ENCODE measurements at places on chromosomes 11 and 22.
A peak's percentile ranks its signal among the peaks of the same experiment; 100 is the strongest.

DNA sequence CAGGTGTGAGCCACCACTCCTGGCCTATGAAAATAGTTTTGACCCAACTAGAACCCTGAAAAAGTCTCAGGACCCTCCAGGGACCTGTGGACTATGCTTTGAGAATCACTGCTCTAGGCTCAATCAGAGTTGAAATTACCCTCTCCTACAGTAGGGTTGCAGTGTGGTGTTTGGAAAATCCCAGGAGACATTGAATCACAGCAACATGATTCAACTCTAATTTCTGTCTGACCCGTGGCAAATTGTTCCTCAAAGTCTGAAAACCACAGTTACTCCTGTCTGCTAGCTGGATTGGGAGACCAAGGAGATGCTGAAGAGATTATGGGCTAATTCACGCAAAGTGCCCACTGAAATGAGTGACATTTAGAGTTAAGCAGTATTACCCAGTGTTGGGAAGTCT lies 5.4 kb upstream of the MTMR3 start:
- peak; percentile 27 for DNase-seq

- no peak for DNase-seq
Measured at GRCh38 chr22:47564158-47564450, 801.7 kb downstream of the TBC1D22A start.

DNA sequence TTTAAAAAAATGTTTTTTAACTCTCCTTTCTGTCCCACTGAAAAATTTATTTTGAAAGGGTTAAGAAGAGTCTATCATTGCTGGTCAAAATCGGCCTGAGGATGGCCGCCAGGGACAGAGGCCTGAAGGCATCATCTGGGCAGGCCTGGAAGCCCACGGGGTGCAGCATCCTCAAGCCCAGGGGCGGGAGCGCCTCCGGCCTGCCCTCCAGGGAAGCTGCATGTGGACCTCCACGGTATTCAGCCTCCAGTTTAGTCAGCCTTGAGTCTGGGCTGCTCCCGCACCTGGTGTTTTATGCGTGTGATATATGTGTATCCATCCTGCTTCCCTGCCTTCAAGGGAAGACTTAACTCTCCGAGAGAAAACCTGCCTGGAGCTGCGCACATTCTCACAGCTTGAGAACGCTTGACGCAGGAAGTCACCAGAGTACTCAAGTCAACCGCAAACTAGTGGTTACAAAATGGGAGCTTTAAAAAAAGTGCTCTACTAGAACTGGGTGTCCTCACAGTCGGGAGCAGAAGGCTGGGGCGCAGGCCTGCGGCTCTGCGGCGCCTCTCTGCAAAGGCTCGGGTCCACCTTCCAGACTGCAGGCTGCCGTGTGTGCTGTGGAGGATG lies 13.6 kb upstream of the BID start:
- DNase-seq = no peak

- no peak for DNase-seq
Measured at GRCh38 chr11:94678901-94679300, 89.3 kb upstream of the AMOTL1 start.

DNA sequence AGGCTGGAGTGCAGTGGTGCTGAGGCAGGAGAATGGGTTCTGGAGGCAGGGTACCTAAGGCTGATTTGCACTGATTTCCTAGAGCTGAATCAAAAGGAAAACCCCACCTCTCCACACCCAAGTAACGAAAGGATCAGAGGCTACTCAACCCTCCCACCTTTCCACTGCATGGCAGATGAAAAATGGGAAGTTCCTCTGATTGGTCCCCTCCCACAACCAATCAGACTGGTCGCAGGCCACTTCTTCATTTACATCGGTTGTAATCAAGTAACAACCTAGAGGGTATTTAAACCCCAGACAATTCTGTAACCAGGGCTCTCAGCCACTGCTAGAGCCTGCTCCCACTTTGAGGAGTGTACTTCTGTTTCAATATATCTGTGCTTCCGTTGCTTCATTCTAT lies 18.6 kb upstream of the PARVB start:
- no peak for DNase-seq

DNA sequence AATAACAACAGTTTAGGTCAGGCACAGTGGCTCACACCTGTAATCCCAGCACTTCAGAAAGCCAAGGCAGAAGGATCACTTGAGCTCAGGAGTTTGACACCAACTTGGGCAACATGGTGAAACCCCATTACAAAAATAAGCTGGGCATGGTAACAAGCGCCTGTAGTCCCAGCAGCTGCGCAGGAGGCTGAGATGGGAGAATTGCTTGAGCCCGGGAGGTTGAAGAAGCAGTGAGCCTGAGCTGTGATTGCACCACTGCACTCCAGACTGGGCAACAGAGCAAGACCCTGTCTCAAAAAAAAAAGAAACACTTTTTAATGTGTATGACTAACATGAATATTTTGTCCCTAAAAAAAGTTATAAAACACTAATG lies 24.5 kb upstream of the TFIP11 start:
- no peak for DNase-seq

DNA sequence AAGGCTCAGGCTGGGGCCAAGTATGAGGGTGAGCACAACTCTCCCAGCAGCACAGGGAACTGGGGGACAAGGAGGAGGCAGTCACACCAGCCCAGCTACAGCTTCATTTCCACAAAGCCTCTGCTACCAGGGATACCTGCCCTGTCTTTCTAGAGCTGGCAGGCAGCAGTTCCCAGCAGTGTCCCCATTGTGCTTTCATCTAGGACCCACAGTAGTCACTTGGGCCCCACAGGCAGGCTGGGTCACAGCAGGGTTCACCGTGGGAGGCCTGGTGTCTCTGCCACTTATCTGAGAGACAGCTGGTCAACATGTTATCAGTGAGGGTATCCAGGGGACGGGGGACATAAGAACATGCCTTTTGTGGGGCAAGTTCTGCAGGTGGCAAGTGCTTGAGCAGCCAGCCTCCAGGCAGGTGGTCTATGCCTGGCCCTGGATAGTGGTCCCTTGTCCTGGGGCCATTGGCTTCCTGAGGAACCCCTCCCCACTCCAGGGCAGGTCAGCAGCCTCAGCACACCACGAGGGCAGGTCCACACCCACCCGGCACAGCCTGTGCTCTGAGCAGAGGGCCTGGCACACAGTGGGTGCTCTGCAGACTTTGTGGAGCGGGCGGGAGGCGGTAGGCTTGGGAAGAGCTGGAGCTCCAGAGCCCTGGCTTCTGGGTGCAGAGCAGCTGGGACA lies 29.9 kb downstream of the GNAZ start:
- DNase-seq = no peak

DNA sequence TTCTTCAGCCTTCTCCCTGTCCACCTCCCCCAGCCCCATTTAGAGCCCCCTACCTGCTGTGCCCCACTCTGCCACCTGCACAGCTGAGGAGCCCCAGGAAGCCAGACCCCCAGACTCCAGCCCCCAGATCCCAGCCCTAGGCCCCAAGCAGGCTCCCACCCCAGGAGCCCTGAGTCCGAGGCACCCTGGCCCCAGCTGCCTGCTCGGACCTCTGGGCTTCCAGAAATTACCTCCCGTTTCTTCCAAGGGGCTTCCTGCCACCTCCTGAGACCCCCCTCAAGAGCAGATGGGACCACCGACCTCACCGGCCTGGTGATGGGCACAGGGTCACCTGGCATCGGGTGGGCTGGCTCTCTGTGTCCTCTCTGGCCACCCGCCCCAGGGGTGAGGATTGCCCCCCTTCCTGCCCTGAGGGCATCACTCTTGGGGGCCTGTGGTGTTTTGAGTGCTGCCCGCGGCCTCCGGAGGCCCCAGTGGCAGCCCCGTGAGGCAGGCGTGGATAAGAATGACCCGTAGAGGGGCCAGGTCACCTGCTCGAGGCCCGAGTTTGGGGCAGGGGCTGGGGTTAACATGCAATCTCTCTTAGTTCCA lies 18.3 kb upstream of the TALDO1 start:
- DNase-seq = no peak

DNA sequence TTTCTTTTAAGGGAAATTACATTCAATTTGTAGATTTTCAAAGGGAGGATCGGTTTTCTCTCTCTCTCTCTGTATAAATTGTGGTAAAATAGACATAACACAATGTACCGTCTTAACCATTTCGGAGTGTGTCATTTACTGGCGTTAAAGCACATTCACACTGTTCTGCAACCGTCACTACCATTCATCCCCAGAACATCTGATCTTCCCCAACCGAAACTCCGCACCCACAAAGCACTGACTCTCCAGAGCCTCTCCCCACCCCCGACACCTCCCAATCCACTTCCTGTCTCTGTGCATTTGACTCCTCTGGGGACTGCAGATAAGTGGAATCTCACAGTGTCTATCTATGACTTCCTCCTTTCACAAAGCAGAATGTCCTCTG lies 15.9 kb upstream of the GRAMD4 start:
- no peak for DNase-seq

GRCh38 chr11:114705280-114706024 lies 27.1 kb downstream of the NXPE2 start:
- DNase-seq = no peak

GRCh38 chr11:64102005-64102738 lies 63.7 kb downstream of the MACROD1 start:
- DNase-seq = no peak

DNA sequence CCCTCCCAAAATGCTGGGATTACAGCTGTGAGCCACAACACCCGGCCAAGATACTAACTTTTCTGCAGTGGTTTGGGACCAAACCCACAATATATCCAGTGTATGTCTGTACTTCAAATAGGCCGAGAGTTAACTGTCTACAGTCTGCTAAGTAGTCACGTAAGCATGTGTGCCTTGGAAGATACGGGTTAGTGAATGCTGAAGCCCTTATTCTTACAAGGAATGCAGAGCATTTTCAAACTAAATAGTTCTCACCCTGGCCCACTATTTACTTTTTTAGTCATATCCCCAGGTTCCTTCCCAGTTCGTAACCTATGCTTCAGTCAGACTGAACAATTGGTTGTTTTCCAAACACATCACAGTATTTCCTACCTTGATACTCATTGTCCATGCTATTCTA lies 176.0 kb downstream of the WNT11 start:
- peak; percentile 58 for DNase-seq

GRCh38 chr11:78587446-78587845 lies 12.8 kb upstream of the NARS2 start:
- DNase-seq = no peak

- DNase-seq = no peak
Measured at GRCh38 chr11:95884802-95885201, 39.1 kb downstream of the MTMR2 start.

- peak; percentile 91 for DNase-seq
Measured at GRCh38 chr11:111841370-111842053, 29.9 kb downstream of the ALG9 start.

- peak; percentile 80 for DNase-seq
Measured at GRCh38 chr11:61369372-61370348, 7.5 kb downstream of the TMEM138 start.

- no peak for DNase-seq
Measured at GRCh38 chr11:877565-877964, 33.0 kb downstream of the CHID1 start.

- peak; percentile 90 for DNase-seq
Measured at GRCh38 chr22:44311855-44312170, 938 bp downstream of the SHISAL1 start.

DNA sequence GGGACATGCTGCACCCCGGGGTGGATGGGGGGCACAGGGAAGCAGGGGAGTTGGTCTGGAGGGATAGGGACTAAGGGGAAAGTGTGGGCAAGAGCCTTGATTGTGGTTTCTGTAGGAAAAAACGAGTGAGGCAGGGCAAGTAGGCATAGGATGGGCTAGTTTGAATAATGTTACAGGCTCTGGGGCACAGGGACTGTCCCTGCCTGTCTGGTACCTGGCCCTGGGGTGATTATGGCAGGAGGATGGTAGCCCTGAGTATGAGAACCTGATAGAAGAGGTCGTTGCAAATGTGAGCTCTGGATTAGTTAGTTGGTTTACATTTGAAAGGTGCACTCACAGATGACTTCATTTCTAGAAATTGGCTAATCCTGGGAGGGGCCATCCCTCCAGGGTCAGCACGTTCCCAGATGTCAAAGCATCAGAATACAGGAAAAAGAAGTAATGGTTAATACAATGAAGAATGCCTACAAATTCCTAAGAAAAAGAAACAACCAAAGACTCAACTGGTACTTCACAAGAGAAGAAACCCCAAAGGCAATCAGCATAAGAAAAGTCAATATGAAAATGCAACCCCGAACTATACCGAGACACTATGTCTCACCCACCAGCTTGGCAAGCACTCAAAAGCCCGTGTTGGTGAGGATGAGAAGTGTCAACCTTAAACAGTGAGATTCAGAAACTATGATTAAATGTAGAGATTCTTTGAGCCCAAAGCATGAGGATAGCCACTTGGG lies 11.3 kb upstream of the SMIM38 start:
- no peak for DNase-seq

DNA sequence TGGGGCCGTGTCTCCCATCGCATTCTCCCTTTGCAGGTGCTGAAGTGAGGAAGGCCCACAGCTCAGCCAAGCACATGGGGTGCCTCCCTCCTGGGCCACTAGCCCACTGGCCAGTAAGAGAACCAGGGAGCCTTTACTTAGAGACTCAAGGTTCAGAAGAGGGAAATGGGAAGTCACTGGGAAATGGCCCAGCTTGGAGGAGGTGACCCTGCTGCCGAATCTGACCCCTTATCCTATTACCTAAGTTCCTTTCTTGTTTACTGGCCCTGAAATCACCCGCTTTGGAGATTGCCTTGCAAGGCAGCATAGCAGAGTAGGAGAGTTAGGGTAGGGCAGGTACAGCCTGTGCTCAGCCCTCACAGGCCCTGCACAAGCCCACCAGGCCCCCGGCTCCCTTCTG lies 24.4 kb downstream of the UPB1 start:
- no peak for DNase-seq

DNA sequence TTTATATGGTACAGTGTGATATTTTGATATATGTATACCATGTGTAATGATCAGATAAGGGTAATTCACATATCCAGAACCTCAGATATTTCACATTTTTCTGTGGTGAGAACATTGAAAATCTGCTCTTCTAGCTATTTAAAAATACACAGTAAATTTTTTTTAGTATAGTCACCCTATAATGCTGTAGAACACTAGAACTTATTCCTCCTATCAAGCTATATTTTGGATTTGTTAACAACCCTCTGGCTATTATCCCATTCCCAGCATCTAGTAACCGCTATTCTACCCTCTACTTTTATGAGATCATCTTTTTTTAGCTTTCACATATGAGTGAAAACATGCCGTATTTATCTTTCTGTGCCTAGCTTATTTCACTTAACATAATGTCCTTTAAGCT lies 65.5 kb upstream of the SYT9 start:
- DNase-seq = peak; percentile 4

DNA sequence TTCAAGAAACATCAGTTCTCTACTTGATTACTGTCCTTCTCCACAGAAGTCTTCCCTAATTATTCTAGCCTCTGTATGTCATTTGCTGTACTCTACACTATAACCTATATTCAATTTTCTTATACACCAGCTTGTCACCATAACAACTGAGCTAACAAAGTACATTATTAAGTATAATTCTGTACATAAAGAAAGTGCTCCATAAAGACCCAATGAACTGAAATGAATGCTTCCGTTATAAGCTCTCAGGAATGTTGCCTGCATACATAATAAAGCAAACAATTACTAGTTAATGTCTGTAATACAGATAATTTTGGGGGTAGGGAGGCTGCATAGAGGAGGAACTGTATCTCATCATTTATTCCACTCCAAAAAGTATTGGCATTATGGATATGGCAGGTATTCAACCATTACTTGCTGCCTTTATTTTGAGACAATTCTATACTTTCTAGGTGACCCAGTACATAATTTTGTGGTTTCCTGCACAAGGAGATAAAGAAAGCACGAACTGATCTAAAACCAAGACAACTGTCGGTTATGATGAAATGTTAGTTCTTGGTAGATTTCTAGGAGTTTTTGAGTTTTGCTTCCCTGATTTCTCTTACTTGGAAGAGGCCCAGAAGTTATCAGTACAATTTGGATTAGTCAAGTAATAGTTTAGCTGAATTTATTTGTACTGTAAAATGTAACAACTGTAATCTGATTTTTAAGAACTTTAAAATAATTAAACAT lies 202.5 kb downstream of the SBF2 start:
- peak; percentile 45 for DNase-seq

Measured in fibroblast of pulmonary artery (primary cell).